ENCODE measurements at places on chromosomes 1 and 21. TPM values are rescaled to one million over a fixed set of nuclear protein-coding genes. Genes with fewer than 3 reads are reported as not detected.

The CYP4A11 gene
- total RNA-seq = not detected

The BATF3 gene
- total RNA-seq = 12.8 TPM

GRCh38 chr1:160720356-160721085 lies 8.9 kb upstream of the CD48 start:
- DNase-seq = no peak

GRCh38 chr1:24222793-24223192 lies 35.7 kb upstream of the IFNLR1 start:
- DNase-seq = no peak

The ANGPTL3 gene
- not detected for total RNA-seq

Data from lower lobe of right lung (tissue), 2 donors.